T-helper 2 cell treated with Interferon-gamma antibody and Interleukin-4, amounts not matched to agents 100 ng/mL and 5 ng/mL, for 36 hours (primary cell): ENCODE measurements at places on chromosomes 13 and 19. TPM values are rescaled to one million over a fixed set of nuclear protein-coding genes. Genes with fewer than 3 reads are reported as not detected.

CDKN2D gene
- total RNA-seq: 52.0 and 55.1 TPM in 2 replicates

TSSK6 gene
- total RNA-seq: 3.0 and 3.3 TPM in 2 replicates

ENOX1 gene
- total RNA-seq: not detected in 2 replicates

IGFL4 gene
- total RNA-seq: not detected in 2 replicates

ZNF285 gene
- total RNA-seq: 0.18 and 0.32 TPM in 2 replicates

ALOX5AP gene
- total RNA-seq: 114 and 118 TPM in 2 replicates

NPAS1 gene
- total RNA-seq: 0.23 TPM in 1 of 2 replicates, not detected in the other

WDR83 gene
- total RNA-seq: 18.4 and 18.6 TPM in 2 replicates

FOXO1 gene
- total RNA-seq: 31.5 and 31.7 TPM in 2 replicates

KCNN1 gene
- total RNA-seq: 0.05 TPM in 1 of 2 replicates, not detected in the other

IFNL1 gene
- 0.25 TPM in 1 of 2 replicates, not detected in the other for total RNA-seq

GTF2F2 gene
- 19.9 and 21.8 TPM in 2 replicates for total RNA-seq

RABAC1 gene
- 63.6 and 67.5 TPM in 2 replicates for total RNA-seq

COL4A1 gene
- total RNA-seq: not detected in 2 replicates

CPT1C gene
- 2.4 and 3.8 TPM in 2 replicates for total RNA-seq

ZNF599 gene
- total RNA-seq: 3.5 TPM in 2 replicates

DLEU7 gene
- total RNA-seq: not detected in 2 replicates

ZNF296 gene
- total RNA-seq: 4.1 and 5.0 TPM in 2 replicates

MYO16 gene
- total RNA-seq: not detected in 2 replicates

FGF9 gene
- not detected in 2 replicates for total RNA-seq

PLK5 gene
- total RNA-seq: 0.07 TPM in 1 of 2 replicates, not detected in the other

PDX1 gene
- total RNA-seq: not detected in 2 replicates

MAN2B1 gene
- total RNA-seq: 120 and 134 TPM in 2 replicates

PSG7 gene
- not detected in 2 replicates for total RNA-seq

FGF22 gene
- total RNA-seq: not detected in 2 replicates

BAX gene
- 326 and 330 TPM in 2 replicates for total RNA-seq

CCDC97 gene
- total RNA-seq: 51.7 and 55.9 TPM in 2 replicates

SYDE1 gene
- total RNA-seq: 0.41 and 0.55 TPM in 2 replicates

ZNF723 gene
- not detected in 2 replicates for total RNA-seq

RNF17 gene
- total RNA-seq: not detected in 2 replicates

ZNF177 gene
- total RNA-seq: 0.64 and 1.7 TPM in 2 replicates

LYL1 gene
- 7.0 and 8.8 TPM in 2 replicates for total RNA-seq

SYNGR4 gene
- not detected in 2 replicates for total RNA-seq

SLC25A41 gene
- 0.16 and 0.23 TPM in 2 replicates for total RNA-seq

ZNF600 gene
- total RNA-seq: 12.0 and 13.1 TPM in 2 replicates

SIGLEC11 gene
- not detected in 2 replicates for total RNA-seq

TEX101 gene
- not detected in 2 replicates for total RNA-seq

KCNJ14 gene
- total RNA-seq: 1.6 and 1.8 TPM in 2 replicates

RPS15 gene
- total RNA-seq: 1,282 and 1,301 TPM in 2 replicates

ZNF534 gene
- not detected in 2 replicates for total RNA-seq

NKG7 gene
- 135 and 136 TPM in 2 replicates for total RNA-seq

CD22 gene
- total RNA-seq: 0.20 and 0.70 TPM in 2 replicates

VSTM2B gene
- not detected in 2 replicates for total RNA-seq

DCT gene
- 0.05 and 0.16 TPM in 2 replicates for total RNA-seq

TNFSF11 gene
- total RNA-seq: 6.3 and 6.7 TPM in 2 replicates

SHISA7 gene
- total RNA-seq: not detected in 2 replicates
